ENCODE measurements at places on chromosomes 6 and 20.
A peak's percentile ranks its signal among the peaks of the same experiment; 100 is the strongest.

- DNase-seq: no peak
Observed at GRCh38 chr20:51385646-51386530, 156.6 kb downstream of the NFATC2 start.

- no peak for DNase-seq
Observed at GRCh38 chr6:72769459-72770125, 147.7 kb downstream of the KCNQ5 start.

- no peak for DNase-seq
Observed at GRCh38 chr6:149864578-149865535, 698 bp upstream of the LRP11 start.

DNA sequence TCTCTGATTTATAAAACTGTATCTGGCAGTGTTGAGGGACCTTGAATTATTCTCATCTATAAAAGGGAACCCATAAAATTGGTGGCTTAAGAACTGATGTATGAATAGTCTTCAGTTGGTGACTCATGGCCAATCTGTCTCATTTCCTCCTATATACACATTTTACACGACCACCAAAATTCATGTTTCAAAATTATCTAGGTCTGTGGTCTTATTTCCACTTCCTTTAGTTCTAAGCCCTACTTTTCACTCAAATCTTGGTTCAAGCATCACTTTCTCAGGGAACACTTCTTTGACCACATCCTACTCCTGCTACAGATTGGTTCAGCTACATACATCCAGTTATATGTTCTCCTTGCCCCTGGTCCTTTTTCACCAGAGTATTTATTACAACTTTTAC is 18.6 kb upstream of the ENPP1 start:
- DNase-seq: no peak

DNA sequence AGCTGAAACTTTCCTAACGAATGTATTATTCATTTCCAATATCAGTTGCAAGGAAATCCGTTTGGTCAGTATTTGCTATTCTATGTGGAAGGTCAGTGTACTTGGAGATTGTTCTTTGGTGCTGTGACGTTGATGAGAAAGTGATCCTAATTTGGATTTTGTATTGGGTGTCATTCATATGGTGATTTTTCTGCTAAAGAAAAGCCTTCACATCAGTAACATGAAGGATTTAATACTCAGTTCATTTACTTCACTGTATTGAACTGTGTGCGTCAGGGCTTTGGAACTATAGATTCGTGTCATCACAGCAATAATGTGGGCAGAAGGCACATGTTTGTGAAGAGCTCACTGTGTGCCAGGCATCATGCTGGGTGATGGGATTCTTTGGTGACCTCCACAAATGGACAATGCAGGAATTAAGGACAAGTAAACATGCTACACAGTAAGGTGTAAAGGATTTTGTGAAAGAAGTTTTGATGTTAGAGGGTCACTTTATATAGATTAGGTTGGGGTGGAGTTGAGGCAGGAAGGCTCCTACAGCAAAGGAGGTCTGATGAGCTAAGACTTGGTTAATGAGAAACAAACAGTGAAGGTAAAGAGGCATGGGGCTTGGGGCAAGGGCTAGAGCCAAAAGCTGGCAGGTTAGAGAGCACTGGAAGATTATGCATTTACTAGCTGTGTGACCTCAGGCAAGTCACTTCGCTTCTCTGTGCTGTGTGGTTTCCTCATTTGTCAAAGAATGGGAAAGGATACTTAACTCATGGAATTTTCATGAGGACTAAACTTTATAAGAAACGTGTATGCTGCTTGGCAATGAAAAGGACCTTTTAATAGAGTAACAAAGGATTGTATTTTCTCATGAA is 12.1 kb downstream of the ARID1B start:
- no peak for DNase-seq

DNA sequence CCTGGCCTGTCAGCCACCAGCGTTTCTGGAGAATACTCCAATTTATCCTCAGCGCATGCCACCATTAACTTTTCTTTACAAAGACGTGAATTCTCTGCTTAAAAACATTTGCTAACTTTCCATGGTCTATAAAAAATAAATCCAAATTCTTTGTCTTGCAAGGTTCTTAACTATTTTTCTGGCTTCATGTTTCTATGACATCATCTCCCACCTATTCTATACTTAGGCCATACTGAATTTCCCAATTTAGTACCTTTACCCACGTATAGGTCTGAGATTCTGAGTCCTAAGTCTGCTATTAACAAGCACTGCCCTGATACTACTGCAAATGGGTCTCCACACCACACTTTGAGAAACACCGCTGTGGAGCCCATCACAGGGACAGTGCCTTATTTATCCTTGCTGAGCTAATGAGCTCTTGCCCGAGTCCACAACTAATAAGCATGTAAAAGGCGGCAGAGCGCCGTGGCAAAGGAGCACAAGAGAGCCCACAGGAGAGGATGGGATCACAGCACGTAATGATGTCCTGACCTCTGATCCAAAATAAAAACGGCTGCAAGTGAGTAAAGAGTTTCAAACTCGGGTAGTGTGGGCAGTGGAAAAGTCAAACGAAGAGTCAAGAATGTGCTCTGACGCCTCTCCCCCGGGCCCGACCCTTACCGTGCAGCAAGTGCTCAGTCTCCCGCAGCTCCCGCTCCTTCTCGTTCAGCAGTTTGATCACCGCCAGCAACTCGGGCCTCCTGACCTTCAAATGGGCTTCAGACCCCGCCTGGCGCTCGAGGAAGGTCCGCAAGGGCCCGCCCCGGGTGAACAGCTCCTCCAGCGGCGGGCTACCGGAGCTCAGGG is 519 bp downstream of the MTRF1L start:
- no peak for DNase-seq

GRCh38 chr6:72363844-72364740 is 257.8 kb upstream of the KCNQ5 start:
- no peak for DNase-seq

DNA sequence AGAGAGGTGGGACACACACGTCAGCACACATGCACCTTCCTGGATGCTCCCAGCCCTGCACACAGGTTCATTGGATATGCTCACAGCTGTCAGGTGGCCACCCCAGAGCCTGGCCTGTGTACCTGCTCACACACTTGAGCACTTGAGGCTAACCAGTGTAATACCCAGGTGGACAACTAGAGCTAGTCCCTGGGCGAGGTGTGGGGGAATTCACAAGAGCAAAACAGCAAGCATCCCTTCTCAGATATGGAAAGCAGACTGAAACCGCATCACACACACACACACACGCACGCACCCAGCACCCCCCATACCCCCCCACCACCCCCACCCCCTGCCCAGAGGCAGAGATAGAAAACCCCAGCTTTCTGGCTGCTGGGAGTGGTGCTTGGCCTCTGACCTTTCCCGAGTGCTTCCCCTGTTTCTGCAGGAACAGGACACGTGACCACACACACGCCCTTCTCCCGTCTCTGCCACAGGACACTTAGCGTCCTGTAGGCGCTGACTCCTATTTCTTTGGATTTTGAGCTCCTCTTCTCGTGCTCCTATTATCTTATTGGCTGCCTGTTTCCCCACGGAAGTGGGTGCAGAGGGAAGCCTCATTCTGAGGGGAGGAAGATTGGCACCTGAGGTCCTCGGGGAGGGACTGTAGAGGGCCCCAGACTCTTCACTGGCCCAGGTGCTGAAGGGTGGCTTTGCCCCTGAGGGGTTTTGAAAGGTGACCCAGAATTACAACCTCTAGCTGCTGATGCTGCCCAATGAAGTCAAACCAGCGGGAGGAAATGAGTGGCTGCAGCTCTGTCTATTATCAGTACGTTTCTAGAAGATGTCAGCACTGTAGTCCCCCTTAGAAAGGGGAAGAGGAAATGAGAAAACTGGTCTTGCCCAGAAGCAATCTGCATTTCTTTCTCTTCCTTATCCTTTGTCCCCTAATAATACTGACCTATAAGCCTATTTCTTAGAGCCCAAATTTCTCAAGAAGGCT is 65.8 kb downstream of the SYTL3 start:
- DNase-seq: no peak

GRCh38 chr20:36792422-36792821 is 18.9 kb upstream of the DSN1 start:
- no peak for DNase-seq

- DNase-seq: no peak
Observed at GRCh38 chr20:2524709-2525506, 11.5 kb upstream of the TMC2 start.

DNA sequence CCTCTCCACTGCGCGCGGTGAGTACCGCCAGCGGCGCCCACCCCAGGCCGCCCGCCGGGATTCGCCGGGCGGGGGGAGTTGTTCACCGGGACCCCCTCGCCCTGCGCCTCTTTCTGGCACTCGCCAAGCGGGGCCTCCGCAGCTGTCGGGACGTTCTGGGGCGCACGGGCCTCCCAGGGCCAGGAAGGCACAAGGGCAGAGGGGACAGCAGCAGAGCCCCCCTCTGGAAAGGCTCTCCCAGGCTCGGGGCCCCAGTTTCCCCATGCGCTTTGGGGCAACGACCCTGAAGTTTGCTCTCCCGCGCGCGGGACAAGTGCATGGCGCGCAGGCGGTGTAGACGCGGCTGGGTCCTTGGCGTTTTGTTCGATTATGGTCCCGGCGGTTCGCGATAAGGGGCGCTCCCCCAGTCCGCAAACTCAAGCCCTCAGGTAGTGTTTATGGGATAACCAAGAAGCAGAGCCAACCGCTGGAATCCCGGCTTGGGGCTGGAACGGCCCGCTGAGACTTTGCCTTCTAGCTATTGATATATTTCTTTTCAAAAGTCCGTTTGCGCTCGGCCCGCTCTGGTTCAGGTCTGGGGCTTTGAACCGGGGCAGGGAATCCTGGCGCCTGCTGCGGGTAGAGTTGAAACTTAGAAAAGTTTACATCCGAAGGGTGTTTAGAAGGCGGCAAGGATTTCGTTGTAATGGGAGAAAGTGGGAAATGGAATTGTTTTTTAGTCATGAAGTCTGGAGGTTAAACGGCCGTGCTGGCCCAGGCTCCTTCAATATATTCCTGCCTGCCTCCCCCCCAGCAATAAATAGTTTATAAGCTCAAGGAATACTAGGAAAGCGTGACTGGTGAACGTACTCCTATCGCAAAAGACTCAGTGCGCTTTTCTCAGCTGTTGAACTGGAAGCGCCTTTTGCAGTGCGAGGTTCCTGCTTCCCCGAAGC is 595 bp downstream of the EYA2 start:
- DNase-seq: no peak

DNA sequence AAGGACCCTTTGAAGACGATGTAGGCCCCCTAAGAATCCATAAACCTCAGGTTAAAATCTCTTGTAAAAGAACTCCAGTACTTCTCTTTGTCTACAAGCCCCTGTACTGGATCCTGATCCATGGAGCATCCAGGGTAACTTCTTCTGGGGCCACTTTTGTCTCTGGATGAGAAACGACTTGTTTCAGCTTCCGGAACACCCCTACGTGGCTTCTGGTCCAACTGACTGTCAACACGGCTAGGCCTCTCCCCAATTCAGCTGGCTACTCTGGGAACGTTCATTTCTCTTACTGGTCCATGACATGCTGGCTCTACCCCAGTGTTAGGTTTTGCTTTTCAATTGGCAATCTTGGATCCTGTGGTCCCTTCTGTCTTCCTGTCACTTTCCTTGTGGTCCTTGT is 198.0 kb downstream of the BACH2 start:
- DNase-seq: no peak

GRCh38 chr6:81896525-81897503 is 144.3 kb upstream of the TENT5A start:
- no peak for DNase-seq

DNA sequence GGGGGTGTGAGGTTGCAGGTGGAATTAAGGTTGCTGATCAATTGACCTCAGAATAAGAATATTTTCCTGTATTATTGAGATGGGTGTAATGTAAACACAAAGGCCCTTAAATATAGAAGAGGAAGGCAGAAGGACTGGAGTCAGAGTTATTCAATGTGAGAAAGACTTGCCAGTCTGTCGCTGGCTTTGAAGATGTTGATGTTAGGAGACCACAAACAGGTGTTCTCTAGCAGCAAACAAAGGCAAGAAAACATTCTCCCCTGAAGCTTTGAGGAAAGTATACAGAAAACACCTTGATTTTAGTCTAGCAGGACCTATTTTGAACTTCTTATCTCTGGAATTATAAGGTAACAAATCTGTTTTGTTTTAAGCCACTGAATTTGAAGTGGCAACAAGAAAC is 138.9 kb upstream of the PTPRK start:
- DNase-seq: no peak

- no peak for DNase-seq
Observed at GRCh38 chr6:37809197-37809543, 10.4 kb upstream of the ZFAND3 start.

- peak; percentile 16 for DNase-seq
Observed at GRCh38 chr6:7216941-7217621, 95.9 kb downstream of the SSR1 start.

- DNase-seq: no peak
Observed at GRCh38 chr6:108656836-108657235, 96.1 kb downstream of the FOXO3 start.

- no peak for DNase-seq
Observed at GRCh38 chr20:34632870-34633452, 43.9 kb downstream of the PIGU start.

- DNase-seq: no peak
Observed at GRCh38 chr6:50714487-50715379, 1.4 kb downstream of the TFAP2D start.

DNA sequence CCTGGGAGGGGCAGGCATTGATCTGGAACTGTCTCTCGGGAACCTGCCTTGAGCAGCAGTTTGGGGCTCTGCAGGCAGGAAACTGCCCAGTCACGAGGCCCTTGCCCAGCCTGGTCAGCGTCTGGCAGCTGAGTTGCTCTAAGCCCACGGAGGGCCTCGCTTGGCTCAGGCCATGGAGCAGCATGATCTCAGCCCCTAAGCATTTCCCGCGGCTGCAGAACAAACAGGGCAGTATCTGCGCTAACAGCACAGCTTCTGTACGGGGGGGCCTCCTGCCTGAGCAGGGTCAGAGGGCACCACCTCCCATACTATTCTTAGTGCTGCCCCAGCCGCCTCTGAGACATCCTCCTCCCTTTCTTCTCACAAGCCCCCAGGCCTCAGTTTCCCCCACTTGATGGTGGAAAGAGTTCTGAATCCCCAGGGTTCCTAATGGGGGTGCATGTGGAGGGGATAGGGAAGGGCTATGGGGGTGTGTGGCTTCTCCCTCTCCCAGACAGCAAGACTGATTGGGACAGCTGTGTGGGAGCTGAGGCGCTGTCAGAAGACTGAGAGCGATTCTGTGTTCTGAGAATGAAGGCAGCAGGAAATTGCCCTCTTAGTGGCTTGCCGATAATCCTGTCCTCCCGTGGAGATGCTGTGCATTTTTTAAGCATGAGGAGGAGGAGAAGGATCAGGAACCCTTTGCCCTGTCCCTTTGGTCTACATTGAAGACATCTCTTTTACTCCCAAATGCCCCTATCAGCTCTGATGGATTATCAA is 46.4 kb downstream of the MOCS1 start:
- no peak for DNase-seq

DNA sequence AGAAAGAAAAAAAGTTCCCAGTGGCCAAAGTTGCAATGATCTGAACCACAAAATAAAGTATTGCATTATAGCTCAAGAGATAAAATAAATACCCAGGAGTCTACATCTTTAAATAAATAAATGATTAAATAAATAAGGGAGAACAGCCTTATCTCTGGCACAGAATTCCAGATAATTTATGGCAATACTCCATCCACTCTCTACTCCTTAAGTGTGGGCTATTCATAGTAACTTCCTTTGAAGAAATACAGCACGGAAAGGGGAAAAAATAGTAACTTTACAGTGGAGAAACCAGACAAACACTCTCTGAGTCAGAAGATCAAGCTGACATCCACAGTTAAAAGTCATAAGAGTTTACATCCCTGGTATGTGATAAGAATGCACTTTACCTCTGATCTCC is 11.6 kb downstream of the AURKA start:
- DNase-seq: no peak

Data from forelimb muscle (tissue), 1 donor.